CD4-positive, alpha-beta T cell treated with Interleukin-12 subunit alpha and Interleukin-12 subunit beta, for 1 hour (primary cell): ENCODE measurements at places on chromosomes 1 and 21.
A peak's percentile ranks its signal among the peaks of the same experiment; 100 is the strongest.

GRCh38 chr1:33178836-33179439 is 2.9 kb downstream of the TRIM62 start:
- no peak for DNase-seq

- no peak for DNase-seq
These were observed 2.7 kb upstream of the PDE9A start for GRCh38 chr21:42650441-42651421.

DNA sequence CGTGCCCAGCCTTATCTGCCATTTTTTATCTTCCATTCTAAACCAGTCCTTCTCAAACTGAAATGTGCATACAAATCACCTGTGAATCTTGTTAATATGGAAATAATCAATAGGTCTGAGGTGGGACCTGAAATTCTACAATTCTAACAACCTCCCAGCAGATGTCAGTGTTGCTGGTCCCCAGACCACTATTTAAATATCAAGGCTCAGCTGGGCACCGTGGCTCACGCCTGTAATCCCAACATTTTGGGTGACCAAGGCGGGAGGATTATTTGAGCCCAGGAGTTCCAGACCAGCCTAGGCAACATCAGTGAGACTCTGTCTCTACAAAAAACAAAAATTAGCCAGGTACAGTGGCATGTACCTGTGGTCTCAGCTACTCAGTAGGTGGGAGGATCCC is 4.1 kb downstream of the UQCRHL start:
- DNase-seq = peak; percentile 35

- no peak for DNase-seq
These were observed 13.6 kb downstream of the OXCT2 start for GRCh38 chr1:39757501-39757900.

GRCh38 chr1:87572891-87573290 is 244.2 kb downstream of the LMO4 start:
- DNase-seq = no peak

GRCh38 chr21:43865540-43866259 is 677 bp downstream of the AGPAT3 start:
- peak; percentile 55 for DNase-seq
